ENCODE measurements at places on chromosomes 3 and 15.

DNA sequence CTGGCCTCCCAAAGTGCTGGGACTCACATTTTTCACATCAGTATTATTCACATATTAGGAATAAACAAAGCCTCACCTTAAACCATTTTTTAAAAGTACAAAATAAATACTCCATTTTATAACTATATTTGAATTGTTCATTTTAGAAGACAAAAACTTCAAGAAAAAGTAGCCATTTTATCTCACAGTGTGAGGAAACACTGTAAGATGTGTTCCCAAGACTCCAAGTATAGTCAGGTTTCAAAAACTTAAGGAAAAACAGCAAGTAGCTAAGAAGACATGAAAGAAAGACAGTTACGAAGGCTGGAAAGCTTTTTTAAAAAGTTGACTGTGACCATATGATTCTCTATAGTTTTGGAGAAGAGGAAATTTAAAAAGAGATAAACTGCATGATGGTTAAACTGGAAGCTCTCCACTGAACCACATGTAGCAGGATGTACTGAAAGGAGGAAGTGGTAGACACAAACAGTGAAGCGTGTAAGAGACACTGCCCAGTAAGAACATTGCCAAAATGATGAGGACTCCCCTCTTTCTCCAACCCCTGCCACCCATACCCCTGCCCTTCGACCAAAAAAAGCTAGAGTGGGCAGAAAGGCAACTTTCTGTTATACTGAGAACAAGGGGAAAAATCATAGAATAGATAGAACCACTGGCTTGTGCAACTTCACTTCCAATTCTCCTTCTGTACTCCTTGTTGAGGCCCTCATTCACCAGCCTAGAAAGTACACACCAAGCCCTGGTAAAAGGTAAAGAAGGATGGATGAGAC is 6.2 kb upstream of the TMF1 start:
- no peak for DNase-seq

DNA sequence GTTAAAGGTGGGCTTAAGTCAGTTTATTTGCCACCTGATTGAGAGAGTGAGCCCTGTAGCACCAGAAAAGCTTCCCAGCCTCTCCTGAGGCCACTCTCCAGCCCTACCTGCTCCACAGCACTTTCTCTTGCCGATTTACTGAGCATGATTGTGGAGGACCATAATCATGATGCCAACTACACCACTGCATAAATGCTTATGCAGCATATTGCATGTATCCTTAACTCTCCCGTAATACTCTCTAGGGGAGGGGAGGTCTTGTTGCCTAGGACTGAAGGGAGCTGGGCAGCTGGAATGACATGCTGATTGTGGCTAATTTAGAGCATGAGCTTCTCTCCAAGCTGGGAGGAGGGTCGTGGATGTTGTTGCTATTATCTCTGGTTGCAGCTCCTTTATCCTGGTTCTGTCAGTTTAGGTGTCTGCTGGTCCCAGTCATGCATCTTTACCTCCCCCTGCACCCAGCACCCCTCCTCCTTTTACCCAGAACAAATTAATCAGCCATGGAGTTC is 54.3 kb downstream of the GPD1L start:
- DNase-seq = no peak

- DNase-seq = no peak
Observed at GRCh38 chr3:5828251-5828650, 640.7 kb downstream of the EDEM1 start.

- no peak for DNase-seq
Observed at GRCh38 chr3:5806192-5806591, 618.7 kb downstream of the EDEM1 start.

DNA sequence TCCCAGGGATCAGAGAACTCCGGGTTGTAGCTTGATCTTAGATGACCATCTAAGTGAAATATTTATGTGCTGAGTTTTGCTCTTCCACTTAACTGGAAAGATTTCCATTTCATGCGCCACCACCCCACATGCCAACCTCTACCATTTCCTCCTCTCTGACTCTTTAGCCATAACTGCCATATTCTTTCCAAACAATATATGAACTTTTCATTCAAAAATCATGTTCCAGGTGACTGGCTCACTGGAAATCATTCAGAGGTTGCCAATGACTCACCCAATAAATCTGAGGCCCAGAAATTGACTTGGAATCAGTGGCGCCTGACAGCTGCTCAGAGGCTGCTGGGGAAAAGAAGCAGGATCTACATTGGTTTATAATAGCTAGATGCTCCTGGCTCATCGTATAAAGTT is 31.6 kb upstream of the FAM174B start:
- no peak for DNase-seq

DNA sequence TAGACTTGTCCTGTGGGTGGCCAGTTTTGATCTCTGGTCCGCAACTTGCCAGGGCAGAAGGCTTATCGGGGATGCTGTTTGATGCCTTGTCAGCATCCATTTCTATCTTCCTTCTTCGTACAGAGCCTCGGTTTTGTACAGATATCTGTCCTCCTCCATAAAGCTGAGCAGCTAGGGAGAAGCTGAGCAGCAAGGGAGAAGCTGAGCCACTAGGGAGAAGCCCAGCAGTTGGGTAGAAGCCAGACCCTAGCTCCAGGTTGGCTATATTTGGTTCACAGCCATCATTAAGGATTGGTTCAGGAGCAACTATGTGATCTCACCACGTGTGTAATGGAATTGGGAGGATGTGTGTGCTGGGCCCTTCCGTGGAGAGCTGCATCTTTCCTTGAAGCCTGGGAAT is 46.7 kb downstream of the PTPRG start:
- DNase-seq = no peak

GRCh38 chr15:40238532-40239403 is at the start of gene PAK6:
Gene PAK6, plus strand, starts transcription at chr15:40239063. Its CDS starts 25,723 bp downstream, at chr15:40264786.
- peak; percentile 45 for DNase-seq

DNA sequence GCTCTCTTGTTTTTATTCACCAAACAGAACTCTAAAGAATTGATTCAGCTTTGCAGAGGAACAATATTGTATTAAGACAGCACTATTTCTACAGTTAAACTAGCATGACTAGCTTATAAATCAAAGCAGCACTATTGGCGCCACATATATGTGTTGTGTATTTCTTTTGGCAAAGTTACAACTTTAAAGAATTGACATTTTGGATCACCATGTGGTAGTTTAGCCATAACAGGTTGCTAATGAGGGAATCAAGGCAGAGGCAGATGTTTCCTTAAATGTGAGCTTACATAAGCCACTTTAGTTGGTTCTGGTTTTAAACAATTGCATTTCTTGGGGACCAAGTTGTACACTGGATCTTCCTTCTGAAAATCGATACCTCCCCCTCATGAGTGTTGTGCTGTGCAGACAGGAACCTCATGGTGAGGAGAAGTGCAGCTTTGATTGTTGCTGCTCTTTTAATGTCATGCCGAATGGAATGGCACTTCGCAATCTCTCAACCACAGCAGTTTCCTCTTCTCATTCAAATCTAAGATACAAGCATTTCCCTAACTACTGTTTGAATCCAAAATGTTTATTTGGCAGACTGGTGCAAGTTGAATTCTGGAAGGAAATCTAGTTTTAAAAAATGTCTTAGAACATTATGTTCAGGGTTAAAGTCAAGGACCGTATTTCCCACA is 151.2 kb downstream of the MYRIP start:
- peak; percentile 15 for DNase-seq

- DNase-seq = no peak
Observed at GRCh38 chr3:64666171-64666588, 21.6 kb downstream of the ADAMTS9 start.

GRCh38 chr15:29270169-29270955 is 740 bp upstream of the NSMCE3 start:
- DNase-seq = peak; percentile 71

DNA sequence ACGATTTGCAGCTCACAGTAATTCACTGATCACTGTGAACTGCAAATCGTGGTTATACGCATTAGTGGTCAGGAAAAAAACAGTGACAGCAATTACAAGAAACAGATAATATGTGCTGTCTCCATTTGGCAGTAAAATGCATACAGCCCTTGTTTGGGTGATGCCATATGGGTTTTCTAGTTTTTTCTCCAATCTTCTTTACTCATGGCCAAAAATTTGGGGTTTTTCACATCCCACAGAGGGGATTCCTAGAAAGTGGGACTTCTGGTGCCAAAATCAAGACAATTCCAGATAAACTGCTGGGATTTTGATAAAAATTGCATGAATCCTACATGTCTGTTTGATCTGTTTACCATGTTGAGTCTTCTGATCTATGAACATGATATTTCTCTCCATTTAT is 15.6 kb downstream of the NDN start:
- no peak for DNase-seq

GRCh38 chr15:28021281-28022039 is 77.7 kb downstream of the OCA2 start:
- DNase-seq = peak; percentile 11

DNA sequence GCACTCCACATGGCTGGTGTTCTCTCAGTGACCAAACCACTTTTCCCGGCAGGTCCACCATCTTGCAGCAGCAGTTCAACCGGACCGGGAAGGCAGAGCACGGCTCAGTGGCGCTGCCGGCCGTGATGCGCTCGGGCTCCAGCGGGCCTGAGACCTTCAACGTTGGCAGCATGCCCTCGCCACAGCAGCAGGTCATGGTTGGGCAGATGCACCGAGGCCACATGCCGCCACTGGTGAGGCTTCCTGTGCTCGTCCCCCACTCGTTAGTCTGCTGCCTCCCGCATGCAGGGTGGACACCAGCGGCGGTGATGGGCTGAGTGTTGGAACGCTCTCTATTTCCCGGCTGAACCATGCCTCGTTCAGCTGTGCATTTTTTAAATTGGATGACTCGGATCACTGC is 344.9 kb upstream of the TPM1 start:
- no peak for DNase-seq

DNA sequence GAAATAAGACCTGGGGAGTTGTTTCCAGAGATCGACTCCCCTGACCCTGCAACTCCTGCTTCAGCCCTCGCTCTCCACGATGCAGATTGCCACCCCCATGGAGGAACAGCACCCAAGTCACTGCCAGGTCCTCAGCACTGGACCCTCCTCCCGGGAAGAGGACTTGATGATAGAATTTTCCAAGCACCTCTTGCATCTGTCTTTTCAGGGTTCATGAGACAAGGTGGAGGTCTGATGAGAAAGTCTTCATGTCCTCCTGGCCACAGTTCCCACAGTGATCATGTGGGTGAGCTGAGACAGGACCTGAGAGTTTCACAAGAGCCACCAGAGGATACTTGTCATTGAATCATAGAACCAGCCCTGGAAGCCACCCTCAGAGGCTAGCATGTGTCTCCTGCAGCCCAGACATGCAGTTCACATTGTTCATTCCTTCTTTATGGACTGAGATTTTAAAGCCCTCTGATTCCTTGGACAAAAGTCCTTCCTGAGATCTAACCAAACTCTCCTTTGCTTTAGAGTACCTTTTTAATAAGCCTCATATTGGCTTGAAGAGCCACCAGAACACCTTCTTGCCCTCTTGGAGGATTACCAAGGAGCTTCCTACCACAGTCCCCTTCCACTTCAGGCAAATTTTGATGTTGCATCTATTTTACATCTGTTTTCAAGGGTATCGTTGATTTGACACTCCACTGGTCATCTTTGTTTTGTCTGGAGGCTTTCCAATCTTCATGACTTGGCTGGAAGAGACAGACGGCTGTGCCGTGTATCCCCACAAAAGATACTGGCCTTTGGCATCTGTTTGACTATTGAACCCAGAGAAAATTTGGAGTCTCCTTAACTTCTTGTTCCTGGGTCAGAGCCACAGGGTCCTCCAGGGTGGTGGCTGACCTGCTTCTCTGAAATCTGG is 224.8 kb upstream of the BHLHE40 start:
- DNase-seq = no peak

GRCh38 chr3:187295316-187296034 is 3.9 kb upstream of the MASP1 start:
- peak; percentile 25 for DNase-seq

DNA sequence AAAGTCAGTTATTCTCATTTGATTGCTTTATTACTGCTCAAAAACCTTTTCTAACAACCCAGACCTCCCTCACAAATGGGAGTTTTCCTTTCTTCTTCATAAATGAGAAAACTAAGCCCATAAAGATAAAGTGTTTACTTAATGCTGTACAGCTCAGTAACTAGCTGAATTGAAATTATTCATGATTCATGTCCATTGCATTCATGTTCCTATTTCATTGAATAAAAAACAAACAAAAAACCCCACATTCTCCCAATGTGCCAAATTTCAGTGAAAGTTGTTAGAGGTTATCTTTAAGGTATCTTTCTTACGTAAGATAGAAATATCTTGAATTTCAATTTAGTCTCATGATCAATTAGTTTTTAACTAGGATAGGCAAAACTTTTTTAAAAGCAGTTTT is 2.8 kb downstream of the PLSCR2 start:
- peak; percentile 37 for DNase-seq

DNA sequence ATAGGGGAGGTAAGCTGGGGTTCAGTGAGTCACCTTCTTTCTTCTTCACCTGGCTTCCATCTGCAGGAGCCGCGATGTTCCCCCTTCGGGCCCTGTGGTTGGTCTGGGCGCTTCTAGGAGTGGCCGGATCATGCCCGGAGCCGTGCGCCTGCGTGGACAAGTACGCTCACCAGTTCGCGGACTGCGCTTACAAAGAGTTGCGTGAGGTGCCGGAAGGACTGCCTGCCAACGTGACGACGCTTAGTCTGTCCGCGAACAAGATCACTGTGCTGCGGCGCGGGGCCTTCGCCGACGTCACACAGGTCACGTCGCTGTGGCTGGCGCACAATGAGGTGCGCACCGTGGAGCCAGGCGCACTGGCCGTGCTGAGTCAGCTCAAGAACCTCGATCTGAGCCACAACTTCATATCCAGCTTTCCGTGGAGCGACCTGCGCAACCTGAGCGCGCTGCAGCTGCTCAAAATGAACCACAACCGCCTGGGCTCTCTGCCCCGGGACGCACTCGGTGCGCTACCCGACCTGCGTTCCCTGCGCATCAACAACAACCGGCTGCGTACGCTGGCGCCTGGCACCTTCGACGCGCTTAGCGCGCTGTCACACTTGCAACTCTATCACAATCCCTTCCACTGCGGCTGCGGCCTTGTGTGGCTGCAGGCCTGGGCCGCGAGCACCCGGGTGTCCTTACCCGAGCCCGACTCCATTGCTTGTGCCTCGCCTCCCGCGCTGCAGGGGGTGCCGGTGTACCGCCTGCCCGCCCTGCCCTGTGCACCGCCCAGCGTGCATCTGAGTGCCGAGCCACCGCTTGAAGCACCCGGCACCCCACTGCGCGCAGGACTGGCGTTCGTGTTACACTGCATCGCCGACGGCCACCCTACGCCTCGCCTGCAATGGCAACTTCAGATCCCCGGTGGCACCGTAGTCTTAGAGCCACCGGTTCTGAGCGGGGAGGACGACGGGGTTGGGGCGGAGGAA is 2.6 kb downstream of the ISLR2 start:
- no peak for DNase-seq

DNA sequence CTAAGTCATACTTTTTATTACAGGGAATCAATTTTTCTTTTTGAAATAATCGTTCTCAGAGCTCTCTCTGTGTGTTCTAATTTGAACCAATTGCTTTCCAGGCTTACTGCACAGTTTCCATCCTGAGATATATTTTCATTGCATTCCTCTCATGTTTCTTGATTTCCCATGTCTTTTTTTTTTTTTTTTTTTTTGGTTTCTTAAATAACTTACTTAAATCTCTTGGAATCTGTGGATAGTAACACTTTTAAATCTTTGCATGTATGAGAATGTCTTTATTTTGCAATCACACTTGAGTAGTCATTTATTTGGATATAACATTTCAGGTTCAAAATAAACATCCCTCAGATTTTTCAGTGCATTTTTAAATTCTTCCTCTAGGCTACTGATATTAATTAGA is 14.5 kb upstream of the ABTB1 start:
- no peak for DNase-seq
